DMS 273 treated with DMSO at 0.1 percent for 48 hours (cell line): ENCODE measurements at places on chromosomes 2 and 18.

DNA sequence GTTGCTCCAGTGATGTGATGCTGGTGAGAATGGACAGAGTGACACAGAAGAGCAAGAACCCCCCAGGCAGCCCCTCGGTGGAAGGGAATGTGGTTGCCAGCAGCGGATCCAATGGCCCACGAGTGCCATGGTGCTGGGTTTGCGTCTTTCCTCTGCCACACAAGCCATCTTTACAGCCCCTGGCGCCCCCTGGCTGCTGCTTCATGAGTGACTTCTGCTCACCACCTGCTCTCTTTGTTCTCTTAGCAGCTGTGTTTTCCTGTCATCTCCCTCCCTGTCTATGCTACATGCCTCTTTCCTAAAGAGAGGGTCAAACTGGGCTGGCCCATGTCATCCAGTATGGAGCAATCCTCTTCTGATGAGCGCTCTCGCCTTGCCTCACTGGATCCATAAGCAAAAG is 300.0 kb upstream of the SMIM21 start:
- no peak for DNase-seq

DNA sequence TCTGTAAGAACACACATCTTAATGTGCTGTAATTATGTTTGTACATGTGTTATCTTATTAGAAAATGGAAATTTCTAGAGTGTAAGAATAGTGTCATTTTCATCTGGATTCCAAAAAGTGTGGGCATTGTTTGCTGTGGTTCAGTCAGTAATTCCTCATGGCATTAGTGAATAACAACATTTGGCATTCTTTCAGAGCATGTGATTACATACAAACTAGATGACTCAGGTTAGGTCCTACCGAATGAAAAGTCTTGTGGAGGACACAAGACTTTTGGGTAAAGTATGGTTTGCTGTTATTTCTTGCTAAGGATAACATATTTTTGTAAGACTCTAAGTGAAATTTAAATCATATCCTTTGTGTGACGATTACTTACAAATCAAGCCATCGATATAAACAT is 593.1 kb upstream of the NRXN1 start:
- DNase-seq, result no peak

DNA sequence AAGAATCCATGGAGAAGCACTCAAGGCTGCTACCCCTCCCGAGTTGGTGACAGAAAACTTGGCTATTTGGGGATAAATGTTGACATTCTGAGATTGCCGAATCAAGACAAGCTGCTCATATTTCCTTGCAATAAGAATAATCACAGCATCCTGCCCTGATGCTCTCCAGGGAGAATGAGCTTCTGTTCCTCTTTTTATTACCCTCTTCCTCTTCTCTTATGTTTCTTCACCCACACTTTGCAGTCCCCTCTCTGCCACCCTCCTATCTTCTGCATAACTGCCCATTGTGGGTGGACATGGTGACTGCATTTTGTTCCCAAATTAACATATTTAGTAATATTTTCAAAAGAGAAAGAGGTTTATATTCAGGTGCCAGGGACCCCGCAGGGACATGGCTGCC is 11.9 kb upstream of the MSGN1 start:
- DNase-seq, result no peak

GRCh38 chr2:239546541-239546940 is 145.7 kb upstream of the HDAC4 start:
- no peak for DNase-seq

GRCh38 chr2:32942793-32943485 is 3.8 kb upstream of the LTBP1 start:
- no peak for DNase-seq

DNA sequence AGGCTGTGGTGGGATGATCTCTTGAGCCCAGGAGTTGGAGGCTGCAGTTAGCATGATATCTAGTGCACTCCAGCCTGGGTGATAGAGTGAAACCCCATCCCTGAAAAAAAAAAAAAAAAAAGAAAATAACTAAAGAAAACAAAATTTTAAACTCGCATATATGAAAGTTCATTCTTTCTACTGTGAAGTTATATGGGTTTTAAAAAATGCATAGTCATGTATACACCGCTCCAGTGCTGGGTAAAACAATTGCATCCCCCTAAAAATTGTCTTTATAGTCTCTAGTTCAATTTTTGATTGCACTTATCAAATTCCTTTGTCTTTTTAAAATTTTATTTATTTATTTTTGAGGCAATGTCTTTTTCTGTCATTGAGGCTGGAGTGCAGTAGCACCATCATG is 65.0 kb upstream of the ACYP2 start:
- DNase-seq, result no peak

GRCh38 chr2:165572151-165572550 is 102.7 kb downstream of the CSRNP3 start:
- DNase-seq, result peak; percentile 91

GRCh38 chr2:36677996-36678605 is 18.4 kb upstream of the VIT start:
- no peak for DNase-seq

- DNase-seq, result no peak
Observed at GRCh38 chr2:119425620-119426395, 5.8 kb upstream of the TMEM37 start.

- DNase-seq, result peak; percentile 30
Observed at GRCh38 chr18:5542515-5543035, 1.2 kb downstream of the EPB41L3 start.

DNA sequence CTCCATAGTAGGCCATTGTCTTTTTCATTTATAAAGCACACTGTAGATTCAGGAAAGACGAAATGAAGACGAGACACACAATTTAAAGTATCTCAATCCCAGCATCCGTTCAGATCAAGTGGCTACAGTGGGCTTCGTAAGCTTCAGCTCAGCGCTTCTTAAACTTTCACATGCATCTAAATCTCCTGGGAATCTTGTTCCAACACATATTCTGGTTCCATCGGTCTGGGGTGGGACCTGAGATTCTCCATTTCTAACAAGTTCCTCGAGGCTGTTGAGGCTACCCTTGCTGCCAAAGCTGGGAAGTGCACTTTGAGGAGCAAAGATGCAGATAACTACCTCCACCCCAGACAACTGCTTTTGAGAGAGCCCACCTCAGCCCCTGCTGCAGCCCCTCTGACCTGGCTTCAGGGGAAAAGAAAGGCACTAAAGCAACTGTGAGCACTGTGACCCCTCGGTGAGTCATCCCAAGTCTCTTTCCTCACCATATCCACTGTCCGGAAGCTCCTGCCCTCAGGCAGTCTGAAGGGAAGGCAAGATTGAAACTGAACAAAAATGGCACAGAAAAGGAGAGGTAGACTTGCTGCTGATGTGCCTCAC is 201.1 kb upstream of the FBXO11 start:
- no peak for DNase-seq

GRCh38 chr18:46740046-46740445 is 16.8 kb downstream of the ST8SIA5 start:
- no peak for DNase-seq

DNA sequence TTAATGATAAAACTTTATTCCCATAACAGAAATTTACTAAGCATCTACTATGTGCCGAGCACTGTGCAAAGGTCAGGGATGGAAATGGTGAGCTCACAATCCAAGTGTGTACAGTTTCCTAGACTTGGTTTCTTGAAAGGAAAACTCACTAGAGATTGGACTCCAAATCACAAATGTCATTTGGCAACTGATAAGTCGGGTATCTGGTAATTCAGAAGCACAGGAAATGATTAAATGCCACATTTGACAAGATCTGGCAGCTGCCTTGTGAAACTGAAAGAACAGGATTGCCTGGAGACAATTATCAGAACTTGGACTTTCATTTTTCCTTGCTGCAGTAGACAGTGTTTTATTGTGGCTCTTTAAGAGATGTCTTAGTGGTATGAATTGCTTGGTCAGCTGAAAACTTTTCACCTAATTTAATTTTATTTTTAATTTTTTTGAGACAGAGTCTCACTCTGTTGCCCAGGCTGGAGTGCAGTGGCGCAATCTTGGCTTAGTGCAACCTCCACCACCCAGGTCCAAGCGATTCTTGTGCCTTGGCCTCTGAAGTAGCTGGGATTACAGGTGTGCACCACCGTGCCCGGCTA is 19.2 kb downstream of the ITGA6 start:
- no peak for DNase-seq

DNA sequence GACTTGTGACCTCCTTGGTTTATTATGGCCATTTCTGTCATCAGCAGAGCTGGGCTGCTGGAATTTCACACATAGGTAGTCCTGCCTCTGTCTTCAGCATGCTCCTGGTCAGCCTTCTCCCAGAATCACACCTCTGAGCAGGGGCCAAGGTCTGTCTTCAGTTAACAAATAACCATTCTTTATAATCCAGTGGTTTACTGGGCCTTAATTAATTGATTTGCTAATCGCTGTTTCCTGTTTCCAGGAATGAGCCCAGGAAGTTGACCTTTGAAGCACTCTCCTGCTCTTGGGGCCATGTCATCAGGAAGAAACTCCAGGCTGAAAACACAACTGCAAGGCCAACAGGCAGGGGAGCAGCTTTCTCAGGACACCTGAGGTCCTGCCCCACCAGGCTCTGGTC is 278.5 kb downstream of the SRBD1 start:
- DNase-seq, result no peak

GRCh38 chr2:116749994-116750393 is 1064.5 kb upstream of the DDX18 start:
- no peak for DNase-seq
